ENCODE measurements at places on chromosomes 5 and 9.
A peak's percentile ranks its signal among the peaks of the same experiment; 100 is the strongest.

- DNase-seq, result no peak
Measured at GRCh38 chr5:67453111-67453905, 256.7 kb upstream of the CD180 start.

DNA sequence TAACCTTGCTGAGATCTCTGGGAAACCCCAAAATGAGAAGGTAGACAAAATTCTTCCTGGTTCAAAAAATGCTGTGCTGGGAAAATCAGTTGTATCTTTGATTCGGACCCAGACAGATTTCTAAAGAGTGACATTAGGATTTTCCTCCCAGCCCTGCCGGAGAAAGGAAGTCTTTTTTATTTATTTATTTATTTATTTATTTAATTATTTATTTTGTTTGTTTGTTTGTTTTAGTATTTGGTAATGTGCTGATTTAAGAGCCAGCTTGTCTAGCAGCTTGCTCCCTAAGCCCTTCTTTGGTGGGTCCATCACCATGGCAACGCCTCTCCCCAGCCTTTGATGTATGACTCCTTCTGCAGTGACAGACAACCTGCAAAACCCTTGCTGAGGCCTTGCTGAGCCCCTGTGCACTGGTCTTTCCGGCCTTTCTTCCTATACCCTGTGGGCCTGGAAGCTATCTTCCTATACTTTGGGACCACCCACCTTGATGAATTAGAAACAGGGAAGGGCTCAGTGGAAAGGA, 60.6 kb upstream of the AFAP1L1 start:
- DNase-seq, result no peak

DNA sequence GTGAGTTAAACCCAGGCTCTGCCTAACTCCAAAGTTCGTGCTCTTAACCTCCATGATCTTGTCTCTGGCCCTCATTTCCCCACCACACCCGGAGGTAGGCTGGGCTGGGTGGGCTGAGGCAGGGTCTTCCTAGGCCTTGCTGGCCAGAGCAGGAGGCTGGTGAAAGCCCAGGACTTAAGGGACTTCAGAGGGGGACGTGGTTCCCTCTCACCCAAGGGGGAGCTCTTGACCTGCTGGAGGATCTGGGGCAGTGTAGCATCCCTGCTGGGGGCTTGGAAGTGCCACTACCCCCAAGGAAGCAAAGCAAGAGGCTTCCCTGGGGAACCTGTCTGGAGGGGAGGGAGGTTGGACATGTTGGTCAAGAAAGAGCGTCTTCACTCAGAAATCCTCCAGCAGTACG, 14.7 kb downstream of the PITX1 start:
- no peak for DNase-seq

- no peak for DNase-seq
Measured at GRCh38 chr5:80093796-80094195, 58.6 kb downstream of the THBS4 start.

DNA sequence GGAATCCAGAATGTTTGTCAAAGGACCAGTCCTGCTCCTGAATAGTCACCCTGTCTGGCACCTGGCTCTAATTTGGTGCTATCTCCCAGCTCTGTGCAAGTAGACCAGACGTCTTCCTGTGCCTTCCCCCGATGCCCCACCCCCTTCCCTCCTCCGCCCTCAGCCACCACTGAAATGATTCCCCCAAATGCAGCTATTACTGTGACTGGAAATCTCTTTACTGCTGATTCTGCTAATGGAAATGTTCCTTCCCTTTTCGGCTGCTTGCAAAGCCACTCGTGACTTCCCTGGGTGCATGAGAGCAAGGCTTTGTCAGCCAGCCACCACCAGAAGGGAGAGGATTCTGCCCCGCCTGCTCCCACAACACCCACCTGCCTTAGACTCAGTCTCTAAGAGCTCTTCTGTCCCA, 11.4 kb downstream of the ASTN2 start:
- no peak for DNase-seq

GRCh38 chr5:168962306-168962705, 338.6 kb downstream of the SLIT3 start:
- no peak for DNase-seq

GRCh38 chr9:93254806-93255493, 71.0 kb downstream of the WNK2 start:
- no peak for DNase-seq

DNA sequence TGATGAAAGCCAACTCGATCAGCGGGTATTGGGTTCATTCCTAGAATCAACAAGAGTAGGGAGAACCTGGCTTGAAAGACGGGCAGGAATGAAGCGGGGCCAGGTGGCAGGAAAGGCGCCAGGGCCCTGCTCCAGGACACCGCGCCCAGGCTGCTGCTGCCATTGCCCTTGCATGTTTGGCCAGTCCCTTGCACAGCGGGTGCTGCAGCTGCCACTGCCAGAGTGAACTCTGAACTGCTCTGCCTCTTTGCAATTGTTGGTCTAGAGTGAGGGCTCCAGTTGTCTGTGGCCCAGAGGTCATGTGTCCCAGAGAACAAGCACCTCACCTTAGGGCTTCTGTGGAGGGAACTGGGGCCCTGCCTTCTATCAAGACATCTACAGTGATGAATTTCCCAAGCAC, 24.0 kb upstream of the CARTPT start:
- DNase-seq, result no peak

DNA sequence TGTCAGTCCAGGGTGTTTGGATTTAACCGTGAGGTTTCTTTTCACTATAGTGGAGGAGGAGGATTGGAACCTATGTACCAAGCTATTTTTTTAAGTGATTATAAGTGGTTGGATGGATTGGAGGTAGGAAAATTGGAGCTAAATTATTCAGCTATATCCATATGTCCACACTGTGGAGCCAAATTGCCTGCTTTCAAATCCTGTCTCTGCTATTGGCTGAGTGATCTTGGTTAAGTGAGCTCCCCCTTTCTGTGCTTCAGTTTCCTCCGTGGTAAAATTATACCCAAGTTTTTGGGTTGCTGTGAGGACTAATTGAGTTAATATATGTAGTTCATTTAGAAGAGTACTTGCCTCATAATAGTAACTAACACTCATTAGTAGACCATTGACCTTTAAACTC, 2.5 kb downstream of the CENPP start:
- no peak for DNase-seq

DNA sequence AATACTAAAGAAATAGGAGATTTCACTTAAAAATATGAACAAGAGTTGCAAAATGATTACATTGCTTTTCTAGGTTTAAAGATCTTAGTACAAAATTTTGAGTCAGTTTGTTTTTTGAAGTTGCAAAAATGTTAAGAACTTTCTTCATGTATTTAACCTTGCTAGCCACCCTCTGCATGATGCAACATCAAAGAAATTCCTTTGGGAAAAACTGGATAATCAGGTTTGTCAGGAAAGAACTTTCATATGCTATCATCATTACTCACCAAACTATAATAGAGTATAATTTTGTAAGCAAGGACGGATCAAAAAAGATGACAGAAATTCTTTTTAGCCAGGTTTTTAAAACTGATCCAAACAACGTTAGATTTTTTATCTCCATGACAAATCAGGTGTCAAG, 116.9 kb upstream of the MRPS30 start:
- no peak for DNase-seq

DNA sequence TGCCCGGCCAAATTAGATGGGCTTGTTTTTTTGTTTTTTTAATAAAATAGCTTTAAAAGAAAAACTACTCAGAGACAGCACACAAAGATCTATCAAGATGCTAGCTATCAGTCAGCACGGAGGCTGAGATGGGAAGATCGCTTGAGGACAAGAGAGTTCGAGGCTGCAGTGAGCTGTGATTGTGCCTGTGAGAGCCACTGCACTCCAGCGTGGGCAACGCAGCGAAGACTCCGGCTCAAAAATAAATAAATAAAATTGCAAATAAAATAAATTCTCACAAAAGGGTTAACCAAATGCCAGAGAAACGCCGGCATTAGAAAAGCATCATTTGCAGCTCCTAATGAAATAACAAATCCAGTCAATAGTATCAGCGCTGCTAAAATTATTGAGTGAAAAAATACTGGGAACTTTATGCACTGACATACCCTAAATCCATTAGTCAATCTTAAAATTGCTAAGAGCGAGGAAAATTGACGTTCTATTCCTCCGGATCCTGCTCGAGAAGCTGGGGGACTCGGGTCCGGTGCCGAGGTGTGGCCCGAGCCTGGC, 681 bp downstream of the CPLANE1 start:
- DNase-seq, result no peak

GRCh38 chr9:115154617-115155016, 36.7 kb upstream of the TNC start:
- no peak for DNase-seq

DNA sequence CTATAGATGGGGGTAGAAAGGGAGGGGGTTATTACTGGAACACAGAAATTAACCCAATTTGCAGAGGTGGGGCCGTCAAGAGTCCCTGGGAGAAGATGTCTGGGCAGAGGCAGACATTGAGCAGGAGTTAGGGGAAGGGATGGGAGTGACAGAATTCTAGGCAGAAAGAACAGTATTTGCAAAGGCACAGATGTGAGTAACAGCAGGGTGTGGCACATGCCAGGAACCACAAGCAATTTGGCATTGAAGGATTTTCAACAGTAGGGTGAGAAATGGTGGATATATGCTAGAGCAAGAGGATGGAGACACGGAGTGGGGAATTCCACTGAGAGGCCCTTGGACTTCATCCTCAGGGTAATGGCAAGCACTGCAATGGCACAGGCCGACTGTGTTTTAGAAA, 71.6 kb upstream of the FRRS1L start:
- peak; percentile 45 for DNase-seq

- DNase-seq, result no peak
Measured at GRCh38 chr9:131174681-131175239, 49.4 kb downstream of the NUP214 start.

DNA sequence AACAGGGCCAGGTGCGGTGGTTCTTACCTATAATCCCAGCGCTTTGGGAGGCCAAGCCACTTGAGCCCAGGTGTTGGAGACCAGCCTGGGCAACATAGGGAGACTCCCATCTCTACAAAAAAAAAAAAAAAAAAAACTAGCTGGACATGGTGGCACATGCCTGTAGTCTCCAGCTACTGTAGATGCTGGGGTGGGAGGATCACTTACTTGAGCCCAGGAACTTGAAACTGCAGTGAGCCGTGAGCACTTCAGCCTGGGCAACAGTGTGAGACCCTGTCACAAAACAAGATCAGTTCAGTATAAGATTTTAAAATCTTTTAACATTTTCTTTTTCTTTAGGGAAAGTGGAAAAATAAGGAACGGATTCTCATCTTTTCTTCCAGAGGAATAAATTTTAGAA, 2.5 kb downstream of the BRIX1 start:
- DNase-seq, result no peak

GRCh38 chr9:100150214-100150613, 51.2 kb downstream of the INVS start:
- no peak for DNase-seq

GRCh38 chr5:141149812-141150211, at the start of gene PCDHB6:
PCDHB6 (plus strand) TSS chr5:141150057; CDS start chr5:141150258, 201 bp downstream.
- DNase-seq, result peak; percentile 57

DNA sequence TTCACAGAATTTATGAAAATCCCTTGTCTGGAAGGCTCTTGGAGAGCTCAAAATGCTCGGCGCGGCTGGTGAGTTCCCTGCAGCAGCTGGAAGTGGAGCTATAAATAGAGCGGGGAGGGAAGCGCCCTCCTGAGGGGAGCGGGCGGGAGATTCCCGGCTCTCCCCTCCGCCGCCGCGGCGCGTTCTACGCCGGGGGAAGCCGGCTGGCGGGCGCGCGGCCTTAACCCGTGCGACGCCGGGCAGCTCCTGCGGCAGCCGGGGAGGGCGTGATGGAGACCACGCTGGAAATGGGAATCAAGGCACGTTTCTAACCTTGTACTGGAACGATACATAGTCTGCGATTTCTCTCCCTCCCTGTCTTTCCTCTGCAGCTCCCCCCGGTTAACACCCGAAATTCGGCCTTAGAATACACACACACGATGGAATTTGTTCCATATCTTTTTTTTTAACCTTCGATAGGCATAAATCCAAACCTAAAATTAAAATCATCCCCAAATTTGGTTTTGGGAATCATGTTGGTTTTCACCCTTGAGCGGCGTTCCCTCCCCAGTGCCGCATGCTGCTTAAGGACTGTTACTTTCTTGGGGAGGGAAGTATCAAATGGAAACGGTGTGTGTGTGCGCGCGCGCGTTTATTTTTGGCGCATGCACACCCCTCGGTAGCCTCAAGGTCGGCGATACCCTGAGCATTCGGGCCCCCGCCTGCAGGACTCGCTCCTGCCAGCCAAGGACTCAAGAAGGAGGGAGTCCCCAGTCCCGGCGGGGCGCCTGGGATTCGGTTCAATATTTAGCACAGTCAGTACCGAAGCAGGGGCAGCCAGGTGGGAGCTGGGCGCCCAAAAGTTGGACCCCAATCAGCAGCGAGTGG, 306.3 kb upstream of the KCNN2 start:
- peak; percentile 69 for DNase-seq

- DNase-seq, result no peak
Measured at GRCh38 chr5:128645581-128645980, 107.5 kb upstream of the FBN2 start.

- DNase-seq, result no peak
Measured at GRCh38 chr9:16157216-16157615, 604.4 kb downstream of the CCDC171 start.

DNA sequence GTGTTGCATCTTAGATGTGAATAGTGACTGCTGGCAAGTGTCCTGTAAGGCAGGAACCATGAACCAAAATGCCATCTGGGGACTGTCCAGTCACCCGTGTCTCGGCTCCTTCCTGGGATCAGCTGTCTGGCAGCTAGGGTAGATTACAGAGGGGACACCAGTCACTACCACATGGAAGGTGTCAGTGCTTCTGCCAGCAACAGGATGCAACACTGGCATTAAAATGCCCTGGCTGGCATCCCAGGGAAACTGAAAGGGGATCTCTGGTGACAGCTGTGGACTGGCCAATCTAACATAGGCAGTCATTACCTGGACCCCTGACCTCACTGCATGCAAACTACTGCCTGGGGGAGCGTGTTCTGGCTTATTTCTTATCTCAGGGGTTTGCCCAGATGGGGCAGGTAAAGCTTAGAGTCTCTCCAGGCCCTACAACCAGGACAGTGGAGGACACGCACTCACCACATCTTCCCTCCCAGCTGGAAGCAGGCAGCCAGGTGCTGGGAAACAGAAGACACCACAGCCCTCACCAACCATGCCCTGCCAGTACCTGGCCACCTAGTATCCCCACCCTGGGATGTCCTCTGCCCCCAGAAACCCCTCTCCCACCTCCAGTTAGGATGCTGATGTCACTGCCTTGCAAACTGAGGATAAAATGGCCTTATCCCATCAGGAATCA, 83.8 kb downstream of the SEMA4D start:
- peak; percentile 8 for DNase-seq

DNA sequence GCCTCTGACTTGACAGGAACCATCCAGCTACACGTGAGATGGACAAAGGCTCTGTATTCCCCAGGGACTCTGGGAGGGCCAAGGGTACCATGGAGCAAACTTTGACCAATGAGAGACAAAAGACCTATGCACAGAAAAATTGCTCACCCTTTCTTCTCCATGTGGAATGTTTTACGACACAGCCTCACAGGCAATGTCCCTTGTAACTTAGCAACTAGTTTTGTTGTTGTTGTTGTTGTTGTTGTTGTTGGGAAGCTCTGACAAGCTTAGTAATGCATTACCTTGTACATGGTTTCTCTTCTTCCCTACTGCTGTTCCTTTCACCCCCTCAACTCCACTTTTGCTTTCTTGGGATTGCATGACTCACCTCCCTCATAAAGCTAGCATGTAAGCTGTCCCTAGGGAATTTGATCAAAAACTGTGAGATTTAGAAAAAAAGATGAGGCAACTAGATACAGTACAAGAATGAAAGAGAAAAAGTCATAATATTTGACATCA, 550.9 kb downstream of the RAB3C start:
- no peak for DNase-seq

GRCh38 chr5:152397581-152397980, 7.5 kb downstream of the NMUR2 start:
- DNase-seq, result no peak

- DNase-seq, result no peak
Measured at GRCh38 chr5:137791799-137792198, 37.6 kb upstream of the HNRNPA0 start.

Measured in NCI-H446 (cell line).